ENCODE measurements at places on chromosomes 4 and X.

DNA sequence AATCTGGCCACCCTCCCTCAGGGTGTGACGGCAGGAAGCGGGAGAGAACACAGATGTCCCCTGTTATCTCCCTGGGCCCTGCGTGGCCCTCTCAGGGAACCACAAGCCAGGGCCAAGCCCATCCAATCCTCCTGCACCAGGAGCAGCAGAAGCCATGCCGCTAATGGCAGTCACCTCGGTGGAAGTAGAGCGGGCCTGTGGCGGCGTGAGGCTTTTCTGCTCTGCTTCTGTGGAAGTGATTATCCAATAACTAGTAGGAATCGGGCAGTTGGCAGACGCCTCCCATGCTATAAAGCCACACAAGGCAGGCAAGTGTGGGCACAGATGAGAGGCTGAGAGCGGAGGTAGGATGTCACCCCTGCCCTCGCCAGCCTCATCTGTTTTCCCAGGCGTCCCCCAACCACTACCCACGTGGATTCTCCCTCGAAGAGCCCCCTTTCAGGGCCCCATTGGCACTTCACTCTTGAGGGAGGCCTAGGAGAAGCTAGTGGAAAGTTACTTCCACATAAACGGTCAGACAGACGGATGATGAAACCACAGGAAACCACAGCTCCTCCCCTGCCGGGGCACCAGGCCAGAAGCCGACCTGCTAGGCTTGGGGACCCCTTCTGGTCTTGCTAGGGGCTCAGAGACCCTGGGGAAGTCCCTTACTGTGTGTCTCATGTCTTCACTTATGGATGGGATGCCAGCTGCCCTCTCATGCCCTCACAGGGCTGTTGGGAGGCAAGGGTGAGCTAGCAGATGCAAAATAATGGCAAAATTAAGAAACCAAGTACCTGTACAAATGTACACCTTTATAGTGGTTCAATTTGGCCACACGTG, 18.8 kb upstream of the TMSB4X start:
- peak; percentile 74 for DNase-seq

DNA sequence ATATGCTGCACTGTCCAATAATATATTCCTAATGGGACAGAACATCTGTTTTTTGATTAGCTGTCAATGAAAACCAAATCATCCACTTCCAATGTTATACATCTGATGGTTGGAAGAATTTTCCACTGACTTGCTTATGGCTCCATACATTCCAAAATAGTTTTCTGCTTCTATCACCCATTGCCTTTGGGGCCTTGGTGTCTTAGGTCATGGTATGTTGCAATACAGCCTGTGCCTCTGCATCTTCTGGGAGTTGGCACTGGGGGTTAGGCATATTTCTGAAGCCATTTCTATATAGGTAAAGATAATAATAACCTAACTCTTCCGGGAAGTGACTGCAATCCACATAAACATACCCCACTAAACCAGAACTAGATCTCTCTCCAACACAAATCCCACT, 53.2 kb upstream of the NR3C2 start:
- DNase-seq: no peak

DNA sequence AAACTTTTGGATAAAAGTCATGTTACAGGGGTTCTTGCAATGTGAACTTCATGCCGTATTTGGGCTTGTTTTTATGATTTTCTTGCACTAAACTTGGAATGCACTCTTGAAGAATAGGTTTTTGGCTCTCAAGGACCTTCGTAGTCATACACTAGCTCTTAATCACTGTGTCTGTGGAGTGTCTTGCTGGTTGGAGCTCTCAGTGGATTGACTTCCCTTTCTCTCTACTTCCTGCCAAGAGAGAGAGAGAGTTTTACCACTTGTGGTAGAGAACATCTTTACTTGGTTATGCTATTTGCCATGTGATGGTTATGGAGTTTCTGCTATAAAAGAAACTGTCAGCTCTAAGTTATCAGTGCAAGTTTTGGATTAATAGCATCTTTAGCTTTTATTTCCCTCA, 112.4 kb downstream of the BMPR1B start:
- DNase-seq: no peak

- no peak for DNase-seq
Observed at GRCh38 chr4:150720973-150721518, 139.1 kb downstream of the MAB21L2 start.

GRCh38 chr4:12499693-12500092, 984.4 kb downstream of the RAB28 start:
- DNase-seq: no peak

GRCh38 chr4:44532851-44533250, 84.2 kb upstream of the KCTD8 start:
- no peak for DNase-seq

- DNase-seq: peak; percentile 4
Observed at GRCh38 chr4:24473309-24473721, 111.0 kb downstream of the DHX15 start.

GRCh38 chrX:134849390-134849789, 141.4 kb upstream of the SMIM10 start:
- DNase-seq: no peak

- no peak for DNase-seq
Observed at GRCh38 chr4:83552924-83553323, 17.0 kb downstream of the GPAT3 start.

GRCh38 chr4:54723820-54724219, 66.1 kb downstream of the KIT start:
- no peak for DNase-seq

DNA sequence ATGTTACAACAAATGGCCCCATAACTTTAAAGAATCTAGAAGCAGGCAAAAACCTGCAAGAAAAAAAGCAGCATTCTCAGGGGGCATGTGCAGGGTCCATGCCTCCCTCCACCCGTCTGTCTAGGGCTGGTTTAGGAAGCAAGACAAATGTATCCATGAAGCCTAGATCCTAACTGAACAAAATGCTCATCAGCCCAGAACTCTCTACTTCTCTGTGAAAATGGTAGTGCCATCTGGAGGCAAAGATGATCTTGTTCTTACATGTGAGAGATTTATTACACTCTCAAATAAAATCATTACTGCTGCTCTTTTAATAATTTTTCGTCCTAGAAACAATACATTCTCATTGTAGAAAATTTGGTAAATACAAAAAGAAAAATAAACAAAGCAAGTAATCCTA, 26.7 kb downstream of the NR3C2 start:
- no peak for DNase-seq

DNA sequence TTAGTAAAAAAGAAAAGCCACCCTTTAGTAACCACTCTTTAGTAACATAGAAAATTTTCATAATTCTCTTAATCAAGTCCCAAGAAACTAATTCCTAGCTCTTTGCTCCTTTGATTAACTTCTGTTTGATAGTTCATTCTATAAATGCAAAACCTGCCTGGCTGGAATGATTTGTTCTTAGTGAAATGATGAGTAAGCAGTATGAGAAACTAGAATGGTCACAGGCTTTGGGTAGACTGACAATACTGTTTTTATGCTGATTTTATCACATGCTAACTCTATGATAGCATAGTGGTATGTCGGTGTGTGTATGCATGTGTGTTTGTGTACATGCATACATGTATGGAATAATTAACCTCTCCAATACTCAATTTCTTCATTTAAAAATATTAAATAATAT, 81.2 kb downstream of the SYTL5 start:
- no peak for DNase-seq

DNA sequence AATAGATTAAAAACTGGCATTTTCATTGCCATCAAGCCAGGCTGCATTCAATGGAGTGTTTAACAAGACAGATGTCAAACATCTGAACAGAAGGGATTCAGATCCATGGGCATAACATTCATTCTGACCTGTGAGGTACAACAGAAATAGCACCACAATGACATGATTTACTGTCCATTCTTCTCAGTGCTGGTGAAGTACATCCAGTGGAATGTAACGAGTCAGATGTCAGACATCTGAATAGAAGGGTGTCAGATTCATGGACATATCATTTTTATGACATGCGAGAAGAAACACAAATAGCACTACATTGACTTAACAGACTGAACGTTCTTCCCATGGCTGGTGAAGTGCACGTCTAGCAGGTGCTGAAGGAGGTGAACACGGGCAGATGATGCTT, 186.4 kb downstream of the PPP4R3C start:
- no peak for DNase-seq

- no peak for DNase-seq
Observed at GRCh38 chr4:80922941-80923340, 107.6 kb upstream of the BMP3 start.

GRCh38 chrX:68829582-68830418, 979 bp downstream of the EFNB1 start:
- peak; percentile 16 for DNase-seq

- DNase-seq: no peak
Observed at GRCh38 chr4:92455951-92456350, 152.2 kb downstream of the GRID2 start.

GRCh38 chr4:76540486-76540885, 105.5 kb downstream of the SHROOM3 start:
- DNase-seq: no peak

- no peak for DNase-seq
Observed at GRCh38 chrX:72735561-72735960, 21.5 kb upstream of the PHKA1 start.

- DNase-seq: no peak
Observed at GRCh38 chr4:26964512-26964911, 103.9 kb downstream of the STIM2 start.

DNA sequence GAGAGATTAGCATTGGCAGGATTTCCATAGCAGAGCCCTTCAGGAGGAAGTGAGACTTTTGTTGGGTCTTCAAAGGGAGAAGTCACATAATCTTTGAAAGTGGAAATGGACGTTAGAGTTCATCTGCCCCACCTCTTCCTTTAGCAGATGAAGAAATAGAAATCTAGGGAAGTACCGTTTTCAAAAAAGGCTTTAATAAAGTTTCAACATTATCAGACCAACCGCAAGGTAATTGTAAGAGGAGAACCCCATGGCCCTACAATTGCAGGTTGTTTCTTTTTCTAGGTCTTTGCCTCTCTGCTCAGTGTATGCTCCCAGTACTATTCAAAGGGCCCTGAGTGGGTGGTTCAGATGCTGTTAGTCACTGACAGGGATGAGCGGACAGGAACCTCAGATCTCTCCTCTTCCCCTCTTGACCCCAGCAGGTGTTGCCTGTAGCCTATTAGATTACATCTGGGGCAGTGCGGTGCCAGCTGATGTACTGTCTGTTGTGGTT, 48.6 kb upstream of the AP1S2 start:
- DNase-seq: peak; percentile 1

DNA sequence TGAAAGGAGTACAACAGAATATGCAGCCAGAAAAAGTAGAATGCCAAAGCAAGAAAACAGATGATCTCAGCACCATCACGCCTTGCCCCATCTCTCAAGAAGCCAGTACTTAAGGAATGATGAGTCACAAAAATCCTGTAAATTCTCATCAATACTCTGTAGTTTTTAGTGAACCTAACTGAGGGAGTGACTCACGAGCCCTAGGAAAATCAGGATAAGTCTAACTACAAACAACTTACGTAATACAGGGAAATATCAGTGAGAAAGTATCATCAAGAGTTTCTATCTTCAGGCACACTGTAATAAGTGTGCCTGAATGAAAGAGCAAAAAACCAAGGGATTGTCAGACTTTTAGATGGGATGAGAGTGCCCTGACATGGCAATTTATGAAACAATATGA, 644.4 kb downstream of the STPG2 start:
- DNase-seq: no peak

DNA sequence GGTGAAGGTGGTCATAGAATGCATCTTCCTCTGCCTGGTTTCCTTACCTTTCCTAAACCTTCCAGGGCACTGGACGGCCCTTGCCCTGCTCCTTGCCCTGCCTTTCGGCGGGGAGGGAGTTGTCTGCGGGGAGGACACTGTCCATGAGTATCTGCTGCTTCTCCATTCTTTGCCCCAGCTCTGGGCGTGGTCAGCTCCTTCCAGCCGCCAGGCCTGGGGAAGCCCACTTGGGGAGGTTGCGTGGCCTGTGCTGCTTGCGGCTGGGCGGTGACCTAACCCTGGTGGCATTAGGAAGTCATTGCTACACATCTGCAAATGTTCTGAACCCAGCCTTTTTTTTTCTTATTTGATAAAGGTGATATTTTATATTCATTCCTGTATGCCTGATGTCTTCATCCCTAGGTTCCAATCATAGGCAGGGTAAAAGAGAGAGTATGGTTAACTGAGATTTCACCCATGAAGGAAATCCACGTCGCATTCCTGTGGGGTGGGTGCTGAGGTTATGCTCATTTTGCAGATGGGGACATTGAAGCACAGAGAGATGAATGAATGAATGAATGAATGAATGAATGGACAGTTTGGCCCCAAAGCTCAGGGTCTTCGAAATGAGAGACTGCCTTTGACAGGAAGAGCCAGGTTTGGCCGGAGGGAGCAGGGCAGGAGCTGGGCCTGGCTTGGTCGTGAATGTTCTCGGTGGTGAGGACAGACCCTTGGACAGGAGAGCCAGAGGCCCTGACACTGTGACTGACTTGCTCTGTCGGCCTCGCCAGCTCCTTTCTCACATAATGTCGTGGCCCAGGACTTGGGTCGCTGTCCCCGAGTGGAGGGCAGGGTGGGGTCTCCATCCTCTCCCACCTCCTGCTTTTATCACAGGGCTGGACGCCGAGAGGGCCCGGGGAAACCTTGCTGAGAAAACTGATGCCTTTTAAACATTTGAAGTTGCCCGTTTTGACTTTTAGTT, 57.8 kb upstream of the GPR78 start:
- DNase-seq: no peak

DNA sequence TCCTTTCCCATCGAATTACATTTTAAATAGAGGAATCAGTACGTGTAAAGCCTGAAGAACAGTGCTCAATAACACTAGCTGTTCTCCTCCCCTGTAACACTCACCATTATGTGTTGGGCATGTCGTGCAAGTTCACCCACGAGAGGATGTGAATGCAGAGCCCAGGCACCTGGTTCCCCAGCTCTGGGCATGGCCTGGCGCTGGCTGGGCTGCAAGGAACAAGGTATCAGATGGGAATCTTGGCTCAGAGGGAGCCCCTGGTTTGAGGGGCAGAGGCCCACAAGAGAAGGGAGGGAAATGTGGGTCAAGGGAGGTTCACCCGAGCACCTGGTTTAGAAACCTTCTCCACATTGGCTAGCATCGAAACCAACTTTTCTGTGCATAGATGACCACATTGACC, 41.7 kb upstream of the MTM1 start:
- DNase-seq: no peak

DNA sequence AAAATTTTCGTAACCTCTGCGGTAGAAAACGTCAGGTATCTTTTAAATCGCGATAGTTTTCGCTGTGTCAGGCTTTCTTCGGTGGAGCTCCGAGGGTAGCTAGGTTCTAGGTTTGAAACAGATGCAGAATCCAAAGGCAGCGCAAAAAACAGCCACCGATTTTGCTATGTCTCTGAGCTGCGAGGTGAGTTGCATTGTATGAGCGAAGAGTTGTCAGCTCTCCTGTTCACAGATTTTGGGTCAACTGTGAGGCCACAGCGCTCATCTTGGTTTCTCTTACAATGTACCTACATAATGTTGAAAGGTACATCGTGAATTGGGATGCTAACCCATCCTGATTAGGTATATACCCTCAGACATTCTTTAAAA, 486 bp downstream of the CLCN3 start:
- peak; percentile 5 for DNase-seq

DNA sequence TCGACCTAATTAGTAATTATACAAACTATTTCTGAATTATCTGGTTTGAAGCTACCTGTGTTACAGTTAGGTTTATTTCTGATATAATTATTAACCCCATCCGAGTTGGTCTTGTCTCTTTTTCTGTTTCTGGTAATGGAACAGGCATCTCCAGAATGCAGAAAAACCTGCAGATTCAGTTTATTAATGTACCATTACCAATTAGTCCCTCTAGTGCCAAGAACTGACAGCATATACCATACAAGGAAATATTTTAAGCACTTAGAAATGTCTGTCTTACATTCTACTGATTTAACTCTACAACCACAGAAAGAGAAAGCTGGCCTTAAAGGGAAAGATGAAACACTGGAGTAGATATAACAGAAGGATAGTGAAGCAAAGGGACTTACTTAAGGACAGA, 570.6 kb downstream of the CENPC start:
- DNase-seq: no peak
